ENCODE measurements at places on chromosomes 3 and 15. TPM values are rescaled to one million over a fixed set of nuclear protein-coding genes. Genes with fewer than 3 reads are reported as not detected.

GRCh38 chr15:37078566-37078965 lies 21.8 kb downstream of the MEIS2 start:
- no peak overlapping the region for H3K27ac ChIP-seq
- H3K4me1 ChIP-seq: peaks cover 52% of the 10 kb centered on the region
- DNase-seq: no peak
- no peaks in the 10 kb centered on the region for H3K27me3 ChIP-seq

DNA sequence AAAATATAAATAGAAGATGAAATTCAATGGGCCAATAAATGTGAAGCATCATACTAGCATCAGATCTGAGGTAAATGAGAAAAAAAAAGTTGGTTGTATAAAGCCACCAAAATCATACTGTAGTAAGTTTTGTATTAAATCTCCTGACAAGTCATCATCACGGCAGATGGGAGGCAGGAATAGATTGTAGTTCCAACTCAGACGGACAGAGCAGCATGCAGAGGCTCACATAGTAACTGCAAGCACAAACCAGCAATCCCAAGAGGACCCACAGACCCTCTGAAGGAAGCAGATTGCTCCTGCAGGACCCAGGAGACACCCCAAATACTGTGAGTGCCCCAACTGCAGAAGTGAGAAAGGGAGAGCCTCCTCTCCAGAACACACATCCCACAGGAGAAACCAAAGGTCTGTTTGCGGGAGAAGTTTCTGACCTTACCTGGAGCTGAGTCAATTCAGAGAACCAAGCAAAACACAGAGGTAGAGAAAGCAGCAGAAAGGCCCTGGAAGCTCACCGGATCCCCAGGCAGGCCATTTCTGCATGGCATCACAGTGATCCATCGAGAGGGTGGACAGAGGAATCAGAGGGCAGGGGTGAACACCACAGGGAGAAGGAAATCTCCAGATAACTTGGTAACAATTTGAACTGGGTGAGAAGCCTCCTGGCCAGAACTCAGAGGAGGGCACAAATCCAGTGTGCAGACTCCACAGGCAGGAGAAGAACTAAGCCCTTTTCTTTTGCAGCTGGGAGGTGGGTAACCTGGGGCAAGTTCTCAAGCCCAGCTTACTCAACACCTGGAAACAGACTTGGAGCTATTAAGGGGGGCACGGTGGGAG lies 141.6 kb upstream of the ARHGEF26 start:
- H3K27me3 ChIP-seq: no peaks in the 10 kb centered on the region
- H3K36me3 ChIP-seq: no peaks in the 10 kb centered on the region
- no peak overlapping the region for H3K4me3 ChIP-seq
- no peak overlapping the region for H3K27ac ChIP-seq

DNA sequence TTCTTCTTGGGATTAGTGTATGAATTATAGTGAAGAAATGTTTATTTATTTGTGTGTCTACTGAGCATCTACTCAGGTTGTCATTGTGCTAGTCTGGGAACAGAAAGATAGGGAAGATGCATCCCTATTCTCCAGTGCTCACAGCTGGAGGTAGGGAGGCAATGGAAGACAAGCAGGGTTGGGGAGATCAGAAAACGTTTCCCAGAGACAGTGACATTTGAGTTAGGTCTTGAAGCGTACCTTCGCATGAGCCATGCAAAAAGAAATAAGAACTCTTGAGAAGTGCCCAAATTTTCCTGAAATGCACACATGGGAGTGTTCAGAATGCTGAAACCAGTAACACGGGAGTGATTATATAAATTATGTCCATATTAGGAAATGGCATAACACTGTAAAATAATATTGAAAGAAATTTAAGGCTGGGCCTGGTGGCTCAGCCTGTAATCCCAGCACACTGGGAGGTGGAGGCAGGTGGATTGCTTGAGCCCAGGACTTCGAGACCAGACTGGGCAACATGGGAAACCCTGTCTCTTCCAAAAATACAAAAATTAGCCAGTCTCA lies 5.3 kb upstream of the CEMIP start:
- DNase-seq: no peak
- no peak overlapping the region for H3K4me3 ChIP-seq
- no peak overlapping the region for H3K27ac ChIP-seq

DNA sequence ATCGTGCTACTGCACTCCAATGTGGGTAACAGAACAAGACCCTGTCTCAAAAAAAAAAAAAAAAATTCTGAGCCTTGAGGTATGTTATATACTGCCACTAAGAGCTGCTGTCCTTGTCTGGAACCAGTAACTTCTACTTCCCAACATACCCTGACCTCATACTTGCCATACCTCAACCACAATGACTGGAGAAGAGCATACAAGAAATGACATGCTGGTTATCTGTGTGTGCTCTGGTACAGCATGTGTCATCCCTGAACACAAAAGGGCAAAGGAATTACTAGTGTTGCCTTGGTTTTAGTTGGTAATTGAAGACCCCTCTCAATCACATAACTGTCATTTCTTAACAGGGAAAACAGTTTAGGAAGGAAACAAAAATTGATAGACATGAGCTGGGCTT lies 54.5 kb downstream of the MRPS25 start:
- H3K27me3 ChIP-seq: peaks cover 2% of the 10 kb centered on the region
- peaks cover 44% of the 10 kb centered on the region for H3K36me3 ChIP-seq
- peaks cover 10% of the 10 kb centered on the region for H3K4me1 ChIP-seq
- no peak for DNase-seq
- no peak overlapping the region for H3K4me3 ChIP-seq

The CRABP1 gene
- not detected for total RNA-seq
